Stimulated activated CD8-positive, alpha-beta memory T cell treated with anti-CD3 and anti-CD28 coated beads, Interleukin-4, amount 100 ng/mL, for 4 hours (primary cell): ENCODE measurements at places on chromosomes 7 and 10.

DNA sequence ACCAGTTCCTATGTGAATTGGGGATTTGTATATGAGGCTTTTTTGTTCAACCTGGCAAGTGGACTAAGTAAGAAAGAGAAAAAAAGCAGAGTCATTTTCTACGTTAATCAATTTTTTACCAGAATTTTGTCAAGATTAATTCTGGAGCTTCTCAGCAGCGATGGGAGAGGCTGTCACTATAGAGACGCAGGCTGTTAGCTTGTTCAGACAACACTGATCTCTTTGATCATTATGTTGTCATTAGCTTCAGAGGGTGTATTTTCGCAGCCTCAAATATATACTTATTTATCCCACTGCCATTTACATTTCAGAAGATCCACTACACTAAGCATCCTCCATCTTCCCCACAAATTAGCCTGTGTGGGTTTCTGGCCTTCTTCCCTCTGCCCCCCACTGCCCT is 196.7 kb upstream of the PFKP start:
- DNase-seq: no peak

GRCh38 chr7:107035446-107035845 is 9.1 kb upstream of the PRKAR2B start:
- no peak for DNase-seq

- DNase-seq: no peak
Measured at GRCh38 chr7:75565132-75565837, 73.2 kb downstream of the SPDYE5 start.

DNA sequence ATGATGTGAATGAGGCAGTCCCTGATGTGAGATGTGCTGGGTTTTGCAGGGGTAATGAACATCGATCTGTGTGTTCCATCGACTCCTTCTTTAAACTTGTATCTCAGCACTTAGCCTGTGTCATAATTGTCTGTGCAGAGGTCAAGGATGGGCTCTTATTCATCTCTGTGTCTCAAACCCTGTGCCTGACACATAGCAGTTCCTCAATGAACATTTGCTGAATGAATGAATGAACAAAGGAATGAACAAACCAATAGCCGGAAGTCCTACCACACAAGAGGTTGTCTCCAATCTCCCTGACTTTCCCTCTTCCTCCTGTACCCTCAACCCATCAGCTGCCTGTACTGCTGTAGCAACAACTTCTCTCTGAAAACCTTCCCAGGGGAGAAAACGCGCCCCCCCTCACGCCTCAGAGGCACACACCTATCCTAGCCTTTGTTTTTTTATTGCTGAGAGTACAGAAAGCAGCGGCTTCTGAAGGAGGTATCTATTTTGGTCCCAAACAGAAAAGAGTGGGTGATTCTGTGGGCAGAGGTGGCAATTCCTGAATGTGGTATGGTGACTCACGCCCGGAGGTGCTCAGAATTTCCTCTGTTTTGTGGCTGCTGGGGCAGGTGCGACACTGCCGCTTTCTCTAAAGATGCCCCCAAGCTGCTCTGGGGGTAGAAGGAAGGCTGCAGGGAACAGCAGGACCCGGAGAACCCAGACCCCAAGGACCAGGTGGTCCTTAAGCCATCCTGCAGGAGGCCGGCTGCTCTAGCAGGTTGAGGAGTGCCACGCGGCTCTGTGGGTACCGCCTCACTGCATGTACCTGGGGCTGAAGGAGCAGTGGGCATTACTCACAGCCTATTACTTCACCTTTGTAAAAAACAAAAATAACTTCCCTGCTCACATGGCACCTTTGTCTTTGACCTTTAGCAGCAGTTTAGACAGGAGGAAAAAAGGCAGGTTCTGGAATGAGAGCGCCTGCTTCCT is 9.6 kb downstream of the IL2RA start:
- DNase-seq: peak; percentile 76

DNA sequence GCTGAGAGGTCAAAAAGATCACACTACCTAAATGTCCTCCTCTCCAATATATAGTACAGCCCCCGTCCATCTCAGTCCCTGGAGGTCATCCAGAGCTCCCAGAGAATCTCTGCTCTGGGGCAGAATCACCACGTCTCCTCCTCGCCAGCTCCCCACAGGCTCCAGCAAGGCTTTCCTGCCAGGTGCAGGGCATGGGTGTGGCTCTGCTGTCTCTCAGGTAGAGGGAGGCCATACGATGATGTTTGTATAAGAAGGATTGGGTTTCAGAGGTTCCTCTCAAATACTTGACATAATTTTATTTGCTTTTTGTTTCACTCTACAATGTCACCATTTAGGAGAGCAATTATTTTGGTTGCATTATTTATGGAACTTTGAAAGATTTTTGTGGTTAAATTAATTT is 98.3 kb upstream of the PRSS58 start:
- no peak for DNase-seq
